ENCODE measurements at places on chromosomes 7 and 10.

- DNase-seq = no peak
Measured at GRCh38 chr7:4352069-4352468, 330.0 kb upstream of the FOXK1 start.

GRCh38 chr7:110870926-110871325 lies 220.0 kb upstream of the LRRN3 start:
- no peak for DNase-seq

DNA sequence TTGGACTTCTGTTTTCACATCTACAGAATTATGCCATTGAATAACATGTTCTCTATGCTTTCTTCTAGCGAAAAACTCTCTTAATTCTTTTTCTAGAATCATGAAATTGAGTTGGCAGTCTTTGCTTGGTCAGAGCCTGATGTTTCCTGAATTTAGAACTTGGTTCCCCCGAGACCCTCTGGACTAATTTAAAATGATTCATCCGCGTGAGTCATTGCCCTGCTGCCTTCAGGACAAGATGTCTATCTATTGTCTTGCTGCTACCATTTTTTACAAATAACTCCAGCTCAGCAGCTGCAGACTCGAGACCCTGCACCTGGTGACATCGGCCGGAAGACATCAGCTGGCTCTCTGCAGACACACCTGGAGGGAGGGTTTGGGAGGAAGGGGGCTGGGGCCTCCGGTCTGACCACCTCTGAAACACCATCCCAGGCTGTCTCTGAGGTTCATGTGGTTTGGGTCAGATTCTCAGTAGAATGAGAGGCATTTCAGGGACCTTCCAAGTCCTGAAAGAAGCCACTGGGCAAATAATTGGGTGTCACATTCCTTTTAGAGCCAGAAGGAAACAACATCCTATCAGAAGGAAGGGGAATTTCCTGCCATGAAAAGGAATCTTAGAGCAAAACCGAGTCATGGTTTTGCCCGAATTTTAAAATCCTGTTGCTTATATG lies 20.9 kb upstream of the KLF6 start:
- no peak for DNase-seq

- no peak for DNase-seq
Measured at GRCh38 chr10:29030900-29031299, 258.0 kb upstream of the LYZL1 start.

- no peak for DNase-seq
Measured at GRCh38 chr10:24254180-24254579, 45.2 kb downstream of the KIAA1217 start.

- DNase-seq = no peak
Measured at GRCh38 chr10:85408388-85408787, 958.2 kb downstream of the GRID1 start.

GRCh38 chr10:122495406-122496340 lies 34.3 kb downstream of the HTRA1 start:
- DNase-seq = no peak

DNA sequence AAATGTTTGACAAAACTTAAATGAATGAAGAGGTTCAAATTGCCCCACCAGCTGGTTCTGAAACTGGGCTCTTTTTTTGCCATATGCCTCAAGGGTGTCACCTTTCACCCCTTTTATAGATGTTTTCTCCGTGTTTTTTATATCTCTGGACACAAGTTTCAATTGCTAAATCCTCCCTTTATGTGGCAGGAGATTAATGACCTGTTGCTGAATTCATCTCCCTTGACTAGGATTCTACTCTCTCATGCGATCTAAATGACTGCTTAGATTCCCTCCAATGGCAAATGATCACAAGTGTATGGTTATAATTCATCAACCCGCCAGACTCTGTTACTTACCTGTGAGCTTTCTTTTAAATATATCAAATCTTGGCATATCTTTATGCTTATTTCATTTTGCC lies 677.0 kb upstream of the POT1 start:
- DNase-seq = no peak

- DNase-seq = no peak
Measured at GRCh38 chr7:56811081-56811480, 321.2 kb downstream of the ZNF479 start.

- DNase-seq = no peak
Measured at GRCh38 chr10:24625778-24626177, 97.9 kb downstream of the ARHGAP21 start.

Data from activated naive CD4-positive, alpha-beta T cell (primary cell).